ENCODE measurements at places on chromosomes 16 and 17. TPM values are rescaled to one million over a fixed set of nuclear protein-coding genes. Genes with fewer than 3 reads are reported as not detected.

The KRT33A gene
- not detected for total RNA-seq

The CORO6 gene
- 13.9 TPM for total RNA-seq

The PIMREG gene
- 6.6 TPM for total RNA-seq

The FOXC2 gene
- total RNA-seq, result not detected

The KCNAB3 gene
- total RNA-seq, result 10.3 TPM

The USP31 gene
- total RNA-seq, result 6.1 TPM

The SLC46A1 gene
- 2.1 TPM for total RNA-seq

The PABPN1L gene
- not detected for total RNA-seq

The DNASE1 gene
- 19.4 TPM for total RNA-seq

The KRT35 gene
- total RNA-seq, result not detected

The KRTAP9-4 gene
- total RNA-seq, result not detected

The CCL15 gene
- total RNA-seq, result not detected

The PRSS27 gene
- total RNA-seq, result 7.6 TPM

The SULT1A1 gene
- total RNA-seq, result 12.7 TPM

The ZFP90 gene
- total RNA-seq, result 47.1 TPM

The GPR139 gene
- not detected for total RNA-seq

The ABI3 gene
- 32.4 TPM for total RNA-seq

The NGFR gene
- total RNA-seq, result 0.28 TPM

The CACNG4 gene
- total RNA-seq, result not detected

The SAMD14 gene
- 3.3 TPM for total RNA-seq

The ENPP7 gene
- not detected for total RNA-seq

The TMEM114 gene
- not detected for total RNA-seq

The HIGD1B gene
- total RNA-seq, result not detected

The LASP1 gene
- total RNA-seq, result 172 TPM

The FTSJ3 gene
- 36.0 TPM for total RNA-seq

The PRSS8 gene
- not detected for total RNA-seq

The MT1F gene
- total RNA-seq, result 39.1 TPM
